Bone marrow (tissue), 2 donors: ENCODE measurements at places on chromosomes 4 and X.

DNA sequence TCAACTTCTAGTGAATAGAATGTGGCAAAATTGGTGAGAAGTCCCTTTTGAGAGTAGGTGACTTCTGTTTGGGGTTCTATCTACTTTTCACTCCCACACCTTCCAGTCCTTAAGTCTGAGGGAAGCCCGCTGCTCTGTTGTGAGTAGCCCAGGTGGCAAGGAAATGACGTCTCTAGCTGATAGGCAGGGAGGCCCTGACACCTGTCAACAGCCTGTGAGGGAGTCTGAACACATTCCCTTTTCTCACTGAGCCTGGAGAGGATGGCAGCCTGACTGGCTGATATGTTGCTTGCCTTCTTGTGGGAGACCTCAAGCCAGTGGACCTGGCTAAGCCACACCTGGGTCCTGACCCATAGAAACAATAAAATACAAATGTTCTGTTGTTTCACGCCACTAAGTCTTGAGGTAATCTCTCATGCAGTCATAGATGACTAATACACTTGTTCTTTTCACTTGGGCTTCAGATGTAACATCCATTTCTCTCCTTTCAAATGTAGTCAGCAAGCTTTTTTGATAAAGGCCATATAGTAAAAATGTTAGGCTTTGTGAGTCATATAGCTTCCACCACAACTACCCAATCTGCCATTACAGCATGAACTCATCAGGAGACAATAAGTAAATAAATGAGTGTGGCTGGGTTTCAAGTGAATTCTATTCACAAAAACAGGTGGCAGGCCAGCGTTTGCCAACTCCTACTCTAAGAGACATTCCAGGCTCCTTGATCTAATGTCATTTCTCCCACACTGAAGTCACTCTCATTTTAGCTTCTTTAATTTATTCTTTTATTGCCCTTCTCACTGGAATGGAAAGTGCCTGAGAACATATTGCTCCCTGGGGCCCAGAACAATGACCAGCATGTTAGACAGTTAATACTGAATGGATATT, 265.1 kb upstream of the MAD2L1 start:
- no peak for DNase-seq

GRCh38 chr4:51859476-51860031, 16.6 kb downstream of the DCUN1D4 start:
- no peak for DNase-seq

DNA sequence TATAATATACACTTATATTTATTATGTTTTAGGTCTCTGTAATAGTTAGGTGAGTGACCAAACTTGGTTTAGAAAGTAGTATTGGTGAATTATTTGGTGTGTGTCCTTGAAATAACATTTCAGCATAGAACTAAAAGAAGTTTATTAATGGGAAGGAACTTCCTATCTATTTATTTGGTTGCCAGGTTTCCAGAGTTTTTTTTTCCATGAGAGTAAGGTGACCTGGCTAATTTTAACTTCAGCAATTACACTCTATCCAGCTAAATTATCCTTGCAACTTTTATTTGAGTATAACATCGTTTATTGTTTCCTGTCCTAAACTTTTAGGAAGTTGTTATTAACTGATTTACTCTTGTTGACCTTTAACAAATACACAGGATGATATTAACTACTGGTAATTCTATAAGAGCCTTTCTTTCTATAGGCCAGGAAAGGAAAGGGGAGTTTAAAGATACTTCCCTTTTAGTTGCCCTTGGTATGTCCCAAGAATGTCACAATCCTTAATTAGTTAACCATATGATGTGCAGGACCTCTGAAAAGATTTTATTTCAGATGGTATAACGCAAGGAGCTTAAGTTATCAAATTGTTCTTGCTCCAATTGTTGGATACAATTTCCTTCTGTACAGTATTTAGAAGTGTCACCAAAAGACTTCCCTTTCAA, 18.9 kb downstream of the PRDM8 start:
- DNase-seq: no peak

DNA sequence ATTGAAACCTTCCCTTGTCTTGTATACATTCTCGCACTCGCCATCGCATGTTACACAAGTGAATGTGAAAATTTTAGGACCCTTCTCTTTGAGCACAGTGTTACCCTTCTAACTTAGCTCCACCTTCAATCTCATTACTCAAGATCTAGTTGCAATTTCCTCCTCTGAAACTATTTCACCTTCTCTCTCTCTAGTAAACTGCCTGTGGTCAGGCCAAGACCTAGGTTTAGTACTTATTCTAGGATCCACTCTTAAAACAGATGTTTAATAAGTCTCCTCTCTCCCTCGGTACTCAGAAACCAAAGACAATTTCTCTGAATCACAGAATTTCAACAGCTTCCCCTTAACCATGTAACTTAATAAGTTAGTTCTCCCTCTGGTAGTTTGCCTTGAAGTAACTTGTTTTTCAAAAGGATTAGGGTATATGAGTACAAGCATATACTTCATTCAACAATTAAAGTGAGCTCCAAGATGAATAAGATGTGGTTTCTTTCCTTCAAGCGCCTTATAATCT, 156.0 kb downstream of the SH3KBP1 start:
- no peak for DNase-seq

DNA sequence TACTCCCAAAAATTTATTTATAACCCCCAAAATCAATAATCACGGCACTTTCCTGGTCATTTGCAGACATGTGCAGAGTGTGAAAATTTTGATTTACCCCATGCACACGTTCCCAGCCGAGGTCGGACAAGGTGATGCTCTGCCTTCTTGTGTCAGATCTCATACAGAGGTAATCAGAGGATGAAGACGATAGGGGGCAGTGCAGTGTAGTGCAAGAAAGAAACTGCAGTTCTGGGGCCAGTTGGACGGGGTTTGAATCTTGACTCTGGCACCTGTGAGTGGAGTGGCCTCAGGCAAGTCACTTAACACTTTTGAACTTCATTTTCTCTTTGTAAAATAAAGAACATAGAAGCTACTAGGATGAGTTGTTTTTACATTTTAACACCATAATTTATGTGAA, 88.4 kb downstream of the FRMPD3 start:
- no peak for DNase-seq

DNA sequence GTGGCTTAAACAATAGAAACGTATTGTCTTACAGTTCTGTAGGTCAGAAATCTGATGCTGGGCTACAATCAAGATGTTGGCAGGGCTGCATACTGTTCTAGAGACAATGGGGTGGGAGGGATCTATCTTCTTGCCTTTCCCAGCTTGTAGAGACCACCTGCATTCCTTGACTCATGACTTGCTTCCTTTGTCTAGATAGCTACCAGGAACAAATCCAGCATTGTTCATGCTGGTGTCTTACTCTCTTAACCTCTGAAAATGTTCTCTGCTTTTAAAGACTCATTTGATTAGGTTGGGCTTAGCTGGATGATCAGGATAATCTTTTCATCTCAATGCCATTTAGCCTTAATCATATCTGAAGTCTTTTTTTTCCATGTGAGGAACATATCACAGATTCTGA, 169.0 kb downstream of the ZNF330 start:
- DNase-seq: no peak

GRCh38 chrX:44669626-44670025, 127.0 kb upstream of the FUNDC1 start:
- DNase-seq: no peak

GRCh38 chr4:186882293-186882692, 158.6 kb upstream of the FAT1 start:
- DNase-seq: no peak

GRCh38 chr4:63171341-63171740, 1237.9 kb downstream of the TECRL start:
- no peak for DNase-seq

DNA sequence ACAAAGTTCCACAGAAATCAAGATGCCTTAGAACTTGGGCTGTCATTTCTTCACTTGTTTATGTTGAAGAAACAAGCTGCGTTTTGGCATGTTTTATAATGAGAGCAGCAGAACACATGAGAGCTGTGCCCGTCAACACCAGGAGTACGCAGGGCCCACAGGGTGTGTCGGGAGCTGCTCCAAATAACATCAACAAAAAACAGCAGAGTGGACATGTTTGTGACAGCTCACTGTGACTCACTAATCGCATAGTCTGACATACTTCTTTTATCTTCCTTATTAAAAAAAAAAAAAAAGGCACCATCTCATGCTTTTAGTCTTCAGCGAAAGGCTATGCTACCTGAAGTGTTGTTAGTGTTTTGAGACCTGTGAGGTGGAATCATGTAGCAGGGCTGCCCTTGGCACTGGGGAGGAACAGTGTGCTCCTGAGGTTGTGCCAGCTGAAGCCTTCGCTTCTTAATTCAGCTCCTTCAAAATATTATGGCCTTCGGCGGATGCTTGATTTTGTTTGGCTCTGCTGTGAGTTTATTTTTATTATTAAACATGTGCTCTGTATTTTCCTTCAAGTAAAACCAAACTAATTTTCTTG, 32.8 kb downstream of the FHDC1 start:
- DNase-seq: no peak

- no peak for DNase-seq
Observed at GRCh38 chrX:133250184-133251100, 32.3 kb upstream of the TFDP3 start.

- no peak for DNase-seq
Observed at GRCh38 chrX:133482056-133482952, 67.0 kb upstream of the GPC4 start.

GRCh38 chr4:146522869-146523205, 1.1 kb upstream of the SLC10A7 start:
- DNase-seq: peak; percentile 5

DNA sequence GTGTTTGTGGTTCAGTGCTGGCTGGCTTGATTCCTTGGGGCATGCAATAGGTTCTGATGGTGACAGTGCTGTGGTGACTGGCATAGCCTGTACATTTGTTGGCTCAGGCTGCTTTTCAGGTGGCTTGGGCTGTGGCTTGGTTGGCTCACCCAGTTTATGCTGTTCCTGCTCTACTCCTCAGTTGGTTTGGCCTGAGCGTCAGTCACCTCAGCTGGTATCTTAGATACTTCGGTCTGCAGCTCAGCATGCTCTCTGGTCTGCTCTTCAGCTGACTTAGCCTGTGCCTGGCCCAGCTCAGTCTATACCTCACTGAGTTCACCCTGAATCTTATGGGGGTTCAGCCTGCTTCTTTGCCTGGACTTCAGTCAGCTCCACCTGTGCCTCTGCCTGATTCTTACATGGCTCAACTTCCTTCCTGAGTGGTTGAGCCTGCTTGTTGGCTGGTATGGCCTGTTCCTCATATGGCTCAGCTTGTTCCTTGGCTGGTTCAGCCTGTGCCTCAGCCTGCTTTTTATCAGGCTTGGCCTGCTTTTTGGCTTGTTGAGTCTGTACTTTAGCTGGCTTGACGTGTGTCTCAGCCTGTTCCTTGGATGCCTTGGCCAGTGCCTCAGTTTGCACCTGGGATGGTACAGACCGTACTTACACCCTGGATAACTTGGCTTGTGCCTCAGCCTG, 170.6 kb downstream of the MSN start:
- DNase-seq: no peak

DNA sequence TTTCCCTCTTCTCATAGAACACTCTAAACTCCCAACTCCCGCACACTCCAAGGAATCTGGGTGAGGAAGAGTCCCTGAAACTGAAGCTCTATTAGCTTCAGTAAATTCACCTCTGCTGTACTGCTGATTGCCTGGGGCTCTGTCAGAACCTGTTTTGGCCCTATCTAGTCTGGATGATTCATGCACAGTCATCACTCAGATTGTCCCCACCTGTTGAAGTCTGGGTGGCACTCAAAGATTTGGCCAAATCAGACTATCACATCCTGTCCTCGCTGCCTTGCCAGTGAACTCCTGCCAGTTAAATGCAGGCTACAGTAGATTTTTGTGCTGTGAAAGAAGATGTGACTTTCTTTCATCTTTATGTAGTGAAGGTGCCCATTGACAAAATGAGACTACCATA, 63.5 kb upstream of the EMCN start:
- DNase-seq: no peak

DNA sequence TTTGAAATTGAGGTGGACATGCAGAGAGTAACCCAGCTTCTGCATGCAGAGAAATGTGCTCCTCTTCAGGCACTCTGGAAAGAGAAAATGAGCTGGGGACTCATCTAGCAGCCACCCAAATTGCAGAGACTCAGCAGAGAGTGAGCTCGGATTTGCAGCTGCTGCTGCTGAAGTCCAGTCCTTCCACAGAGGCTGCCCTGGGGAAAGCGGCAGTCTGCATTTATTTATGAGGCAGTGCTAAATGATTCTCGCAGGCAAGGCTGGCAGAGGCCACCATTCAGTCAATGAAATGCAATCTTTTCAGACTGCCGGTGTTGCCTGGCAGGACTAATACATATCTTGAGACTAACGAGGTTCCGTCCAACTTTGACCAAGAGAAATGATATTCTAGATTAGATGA, 404.8 kb downstream of the NLGN4X start:
- no peak for DNase-seq

DNA sequence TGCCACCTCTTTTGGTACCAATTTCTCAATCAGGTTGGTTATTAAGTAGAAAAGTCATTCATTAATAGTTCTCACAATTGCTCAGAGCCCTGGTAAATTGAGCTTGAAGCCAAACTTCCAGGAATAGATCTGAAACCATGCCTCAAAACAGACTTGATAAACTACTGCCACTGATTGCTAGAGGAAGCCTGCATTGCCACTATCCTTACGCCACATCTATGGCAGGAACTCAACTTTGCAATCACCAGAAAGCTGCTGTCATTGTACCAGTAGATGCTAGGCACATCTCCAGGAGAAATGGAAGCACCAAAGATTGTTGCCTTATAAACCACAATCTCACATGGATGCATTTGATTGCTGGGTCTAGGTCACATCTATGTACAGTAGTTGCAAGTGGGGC, 21.6 kb upstream of the TSPAN7 start:
- DNase-seq: no peak

- no peak for DNase-seq
Observed at GRCh38 chrX:27598312-27598711, 8.2 kb downstream of the DCAF8L2 start.

DNA sequence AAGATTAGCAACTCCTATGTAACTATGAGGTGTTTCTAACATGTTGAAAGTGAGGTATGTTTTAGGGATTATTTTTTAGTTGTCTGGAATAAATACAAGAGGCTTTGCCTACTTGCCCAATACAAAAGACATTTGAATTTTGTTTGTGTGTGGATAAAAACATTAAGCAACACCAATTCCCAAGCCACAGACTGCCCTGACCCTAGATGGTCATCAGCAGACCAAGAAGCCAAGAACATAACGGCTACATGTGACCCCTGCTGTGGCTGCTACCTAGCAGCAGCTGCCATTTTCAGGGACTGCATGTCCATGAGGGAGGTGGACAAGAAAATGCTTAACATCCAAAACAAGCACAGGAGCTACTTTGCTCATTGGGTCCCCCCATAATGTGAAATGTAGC, 70.5 kb upstream of the QRFPR start:
- no peak for DNase-seq

- no peak for DNase-seq
Observed at GRCh38 chr4:95290702-95291101, 258.1 kb downstream of the UNC5C start.

DNA sequence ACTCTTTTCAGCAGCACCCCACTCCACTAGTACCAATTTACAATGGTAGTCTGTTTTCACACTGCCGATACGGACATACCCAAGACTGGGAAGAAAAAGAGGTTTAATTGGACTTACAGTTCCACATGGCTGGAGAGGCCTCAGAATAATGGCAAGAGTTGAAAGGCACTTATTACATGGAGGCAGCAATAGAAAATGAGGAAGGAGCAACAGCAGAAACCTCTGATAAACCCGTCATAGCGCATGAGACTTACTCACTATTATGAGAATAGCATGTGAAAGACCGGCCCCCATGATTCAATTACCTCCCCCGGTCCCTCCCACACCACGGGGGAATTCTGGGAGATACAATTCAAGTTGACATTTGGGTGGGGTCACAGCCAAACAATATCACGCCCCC, 34.1 kb upstream of the MAGEA4 start:
- no peak for DNase-seq

GRCh38 chrX:75211976-75212375, 55.9 kb upstream of the ABCB7 start:
- DNase-seq: no peak
